ENCODE measurements at places on chromosomes 13 and 19.

DNA sequence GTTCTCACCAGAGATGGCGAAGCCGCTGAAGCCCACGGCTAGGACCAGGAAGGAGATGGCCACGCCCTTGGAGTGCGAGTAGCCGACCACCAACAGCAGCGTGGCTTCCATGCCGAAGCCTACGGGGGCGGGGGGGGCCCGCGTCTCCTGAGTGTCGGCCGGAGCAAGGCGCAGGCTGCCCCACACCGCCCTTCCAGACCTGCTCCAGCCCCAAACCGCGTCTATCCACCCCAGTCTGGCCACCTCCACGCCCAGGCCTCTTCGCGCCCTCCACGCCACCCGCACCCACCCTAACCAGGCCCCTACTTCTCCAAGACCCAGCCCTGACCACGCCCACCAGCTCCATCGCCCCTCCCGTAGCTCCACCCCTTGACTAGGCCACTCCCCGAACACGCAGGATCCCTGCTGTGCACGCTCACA lies 6.2 kb downstream of the GFY start:
- no peaks in the 10 kb centered on the region for H3K4me1 ChIP-seq
- H3K4me3 ChIP-seq: peak overlapping the region; percentile 45
- no peak for DNase-seq
- H3K36me3 ChIP-seq: no peaks in the 10 kb centered on the region

DNA sequence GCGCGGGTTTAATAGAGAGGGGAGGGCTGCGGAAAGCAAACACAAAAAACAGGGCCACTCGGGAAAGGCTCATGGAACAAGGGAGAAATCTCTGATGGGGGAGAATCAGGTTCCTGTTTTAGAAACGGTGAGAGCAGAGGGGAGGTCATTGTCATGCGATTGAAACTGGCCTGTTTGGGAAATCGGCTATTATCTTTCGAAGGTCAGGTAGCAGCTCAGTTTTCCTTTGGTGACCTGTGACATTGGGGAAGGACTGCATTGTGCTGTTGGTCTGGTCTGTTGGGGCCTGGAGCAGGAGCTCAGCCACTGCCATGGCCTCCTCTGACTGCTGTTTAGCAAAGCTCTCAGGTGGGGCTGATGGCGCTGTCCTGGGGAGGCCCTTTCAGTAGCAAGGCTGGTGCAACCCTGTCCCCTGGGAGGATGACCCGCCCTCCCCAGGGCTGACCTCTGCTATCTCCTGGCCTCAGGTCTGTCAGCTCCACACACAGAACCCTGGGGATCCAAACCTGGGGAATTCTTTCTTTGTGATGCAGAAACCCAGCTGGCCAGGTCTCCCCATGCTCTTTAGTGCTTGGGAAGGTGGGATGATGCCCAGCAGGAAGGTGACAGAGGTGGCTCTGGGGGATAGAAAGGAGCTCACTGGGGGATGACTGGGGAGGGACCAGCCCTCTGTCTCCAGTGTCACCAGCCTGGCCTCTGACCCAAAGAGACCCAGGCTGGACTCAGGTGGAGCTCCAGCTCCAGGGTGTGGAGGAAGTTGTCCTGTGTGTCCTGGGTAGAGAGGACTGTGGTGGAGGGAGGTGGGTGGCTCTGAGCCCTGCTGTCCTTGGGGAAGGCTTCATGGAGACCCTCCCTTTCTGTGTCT lies 21.2 kb upstream of the CD177 start:
- no peak overlapping the region for H3K4me3 ChIP-seq
- H3K36me3 ChIP-seq: no peaks in the 10 kb centered on the region
- no peak overlapping the region for H3K27ac ChIP-seq

GRCh38 chr19:48638831-48639381 lies 1.7 kb upstream of the DBP start:
- H3K36me3 ChIP-seq: no peaks in the 10 kb centered on the region
- H3K4me1 ChIP-seq: peaks cover 21% of the 10 kb centered on the region
- H3K4me3 ChIP-seq: no peak overlapping the region
- no peak for DNase-seq
- no peak overlapping the region for H3K27ac ChIP-seq

- H3K36me3 ChIP-seq: no peaks in the 10 kb centered on the region
- no peak overlapping the region for H3K27ac ChIP-seq
- H3K27me3 ChIP-seq: no peaks in the 10 kb centered on the region
- no peak for DNase-seq
Observed at GRCh38 chr13:20106742-20107141, 54.1 kb downstream of the GJA3 start.

- peaks cover 18% of the 10 kb centered on the region for H3K4me1 ChIP-seq
- no peak overlapping the region for H3K4me3 ChIP-seq
- no peak overlapping the region for H3K27ac ChIP-seq
- peak; percentile 33 for DNase-seq
- H3K36me3 ChIP-seq: peaks cover 10% of the 10 kb centered on the region
Observed at GRCh38 chr19:33376941-33377557, 3.5 kb downstream of the CEBPG start.

- H3K27me3 ChIP-seq: no peaks in the 10 kb centered on the region
- H3K27ac ChIP-seq: no peak overlapping the region
- DNase-seq: no peak
- H3K36me3 ChIP-seq: no peaks in the 10 kb centered on the region
- H3K4me1 ChIP-seq: no peaks in the 10 kb centered on the region
Observed at GRCh38 chr13:27132538-27132937, 39.1 kb downstream of the USP12 start.

- no peak overlapping the region for H3K27ac ChIP-seq
- no peaks in the 10 kb centered on the region for H3K27me3 ChIP-seq
- H3K4me1 ChIP-seq: no peaks in the 10 kb centered on the region
- no peak overlapping the region for H3K4me3 ChIP-seq
- no peaks in the 10 kb centered on the region for H3K36me3 ChIP-seq
Observed at GRCh38 chr13:110824702-110825300, 90.1 kb downstream of the ANKRD10 start.

DNA sequence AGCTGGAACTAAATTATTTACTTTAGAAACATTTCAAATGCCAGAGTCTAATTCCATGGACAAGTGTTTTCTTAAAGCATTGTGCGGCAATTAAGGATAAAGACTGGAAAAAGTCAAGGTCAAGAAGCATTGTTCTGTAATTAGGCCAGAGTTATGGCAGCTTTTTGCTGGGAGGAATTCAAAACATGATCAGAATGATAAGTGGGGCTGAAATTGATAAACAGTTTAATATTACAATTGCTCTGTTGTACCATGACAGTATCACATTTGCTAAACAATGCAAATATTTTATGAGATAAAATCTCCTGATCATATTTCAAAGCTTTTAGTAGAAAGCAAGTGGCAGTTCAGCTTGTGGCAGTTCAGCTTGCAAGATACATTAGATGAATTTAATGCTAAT lies 513.7 kb downstream of the GPC6 start:
- no peak overlapping the region for H3K27ac ChIP-seq
- H3K36me3 ChIP-seq: no peaks in the 10 kb centered on the region
- H3K27me3 ChIP-seq: no peaks in the 10 kb centered on the region
- H3K4me3 ChIP-seq: no peak overlapping the region

DNA sequence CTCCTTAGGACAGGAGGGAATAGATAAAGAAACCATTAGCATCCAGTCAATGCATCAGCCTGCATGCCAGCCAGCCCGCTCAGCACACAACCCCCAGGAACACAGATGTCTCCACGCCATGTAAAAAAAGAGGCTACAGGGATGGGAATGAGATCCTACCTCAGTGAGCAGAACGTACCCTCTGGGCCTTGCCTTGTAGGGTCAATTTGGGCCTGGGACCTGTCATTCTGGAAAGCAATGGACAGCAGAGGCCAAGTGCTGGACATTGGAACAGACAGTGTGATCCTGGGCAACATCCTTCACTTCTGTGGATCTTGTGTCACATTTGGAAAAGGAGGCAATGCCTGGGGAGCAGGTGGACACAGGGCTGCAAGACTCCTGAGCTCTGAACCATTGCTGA lies 26.0 kb downstream of the VSTM2B start:
- peaks cover 4% of the 10 kb centered on the region for H3K4me1 ChIP-seq
- H3K4me3 ChIP-seq: no peak overlapping the region
- H3K27me3 ChIP-seq: no peaks in the 10 kb centered on the region
- no peak overlapping the region for H3K27ac ChIP-seq
- no peak for DNase-seq

- no peaks in the 10 kb centered on the region for H3K36me3 ChIP-seq
- no peak for DNase-seq
- H3K27me3 ChIP-seq: no peaks in the 10 kb centered on the region
- peaks cover 17% of the 10 kb centered on the region for H3K4me1 ChIP-seq
- H3K27ac ChIP-seq: no peak overlapping the region
Observed at GRCh38 chr19:1851654-1852580, 3.6 kb upstream of the REXO1 start.

- no peak overlapping the region for H3K27ac ChIP-seq
- no peaks in the 10 kb centered on the region for H3K4me1 ChIP-seq
- DNase-seq: no peak
- no peaks in the 10 kb centered on the region for H3K36me3 ChIP-seq
- H3K27me3 ChIP-seq: no peaks in the 10 kb centered on the region
Observed at GRCh38 chr19:28358633-28359032, 854.3 kb downstream of the UQCRFS1 start.

GRCh38 chr19:10283301-10284064 lies 3.3 kb upstream of the ICAM4 start:
- no peak overlapping the region for H3K27ac ChIP-seq
- no peak for DNase-seq
- H3K27me3 ChIP-seq: peaks cover 17% of the 10 kb centered on the region
- H3K4me1 ChIP-seq: no peaks in the 10 kb centered on the region

DNA sequence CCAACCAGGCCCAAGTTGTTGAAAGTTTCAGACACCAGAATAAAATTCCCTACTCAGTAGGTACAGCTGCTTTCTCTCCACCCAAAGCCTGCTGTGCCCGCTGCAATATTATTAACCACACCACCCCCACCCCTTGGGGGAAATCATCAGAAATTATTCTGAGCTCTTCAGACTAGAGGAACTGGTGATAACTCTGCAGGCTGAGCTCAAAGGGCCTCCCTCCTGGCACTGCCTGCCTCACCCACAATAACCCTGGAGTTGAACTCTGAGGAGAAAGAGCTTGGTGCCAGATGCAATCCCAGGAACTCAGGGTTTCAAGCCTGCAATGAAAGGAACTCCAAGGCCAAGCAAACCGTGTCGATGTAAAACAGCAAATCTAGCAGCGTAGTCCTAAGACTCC lies 381.7 kb upstream of the ZNF507 start:
- no peak for DNase-seq
- no peaks in the 10 kb centered on the region for H3K36me3 ChIP-seq
- no peak overlapping the region for H3K4me3 ChIP-seq
- no peak overlapping the region for H3K27ac ChIP-seq

GRCh38 chr19:32168606-32169005 lies 176.8 kb upstream of the ZNF507 start:
- H3K4me3 ChIP-seq: no peak overlapping the region
- no peaks in the 10 kb centered on the region for H3K27me3 ChIP-seq
- H3K4me1 ChIP-seq: no peaks in the 10 kb centered on the region

GRCh38 chr13:114122127-114122511 lies 10.3 kb downstream of the RASA3 start:
- peaks cover 3% of the 10 kb centered on the region for H3K36me3 ChIP-seq
- DNase-seq: no peak
- peaks cover 28% of the 10 kb centered on the region for H3K4me1 ChIP-seq

- no peaks in the 10 kb centered on the region for H3K27me3 ChIP-seq
- H3K4me1 ChIP-seq: no peaks in the 10 kb centered on the region
- DNase-seq: peak; percentile 23
- no peak overlapping the region for H3K27ac ChIP-seq
Observed at GRCh38 chr19:3006075-3006767, 22.9 kb downstream of the TLE2 start.

- H3K4me3 ChIP-seq: no peak overlapping the region
- H3K27me3 ChIP-seq: no peaks in the 10 kb centered on the region
- no peaks in the 10 kb centered on the region for H3K4me1 ChIP-seq
Observed at GRCh38 chr13:26954976-26955375, 194.4 kb upstream of the GPR12 start.

DNA sequence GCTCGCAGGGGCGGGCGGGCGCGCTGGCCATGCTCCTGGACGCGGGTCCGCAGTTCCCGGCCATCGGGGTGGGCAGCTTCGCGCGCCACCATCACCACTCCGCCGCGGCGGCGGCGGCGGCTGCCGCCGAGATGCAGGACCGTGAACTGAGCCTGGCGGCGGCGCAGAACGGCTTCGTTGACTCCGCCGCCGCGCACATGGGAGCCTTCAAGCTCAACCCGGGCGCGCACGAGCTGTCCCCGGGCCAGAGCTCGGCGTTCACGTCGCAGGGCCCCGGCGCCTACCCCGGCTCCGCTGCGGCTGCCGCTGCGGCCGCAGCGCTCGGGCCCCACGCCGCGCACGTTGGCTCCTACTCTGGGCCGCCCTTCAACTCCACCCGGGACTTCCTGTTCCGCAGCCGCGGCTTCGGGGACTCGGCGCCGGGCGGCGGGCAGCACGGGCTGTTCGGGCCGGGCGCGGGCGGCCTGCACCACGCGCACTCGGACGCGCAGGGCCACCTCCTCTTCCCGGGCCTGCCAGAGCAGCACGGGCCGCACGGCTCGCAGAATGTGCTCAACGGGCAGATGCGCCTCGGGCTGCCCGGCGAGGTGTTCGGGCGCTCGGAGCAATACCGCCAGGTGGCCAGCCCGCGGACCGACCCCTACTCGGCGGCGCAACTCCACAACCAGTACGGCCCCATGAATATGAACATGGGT lies 599 bp downstream of the ZIC2 start:
- no peak overlapping the region for H3K27ac ChIP-seq
- peaks cover 24% of the 10 kb centered on the region for H3K4me1 ChIP-seq
- H3K4me3 ChIP-seq: no peak overlapping the region

DNA sequence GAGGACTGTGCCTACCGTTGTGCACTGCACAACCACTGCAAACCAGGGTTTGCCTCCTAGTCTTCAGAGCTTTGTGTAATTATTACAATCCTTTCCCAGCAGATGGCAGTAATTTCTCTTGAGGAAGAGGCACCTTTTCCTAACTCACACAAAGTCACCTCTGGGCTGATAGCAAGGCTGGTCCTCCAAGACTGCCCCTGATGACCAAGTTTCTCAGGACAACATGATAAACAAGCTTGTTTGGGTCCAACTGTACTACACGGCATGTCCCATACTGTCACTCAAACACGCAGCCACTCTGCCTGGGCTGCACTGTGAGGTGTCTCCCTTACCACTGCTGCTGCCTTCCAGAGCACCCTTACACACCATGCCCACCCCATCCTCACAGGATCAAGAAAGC lies 39.3 kb downstream of the RFXAP start:
- H3K36me3 ChIP-seq: peaks cover 15% of the 10 kb centered on the region
- no peaks in the 10 kb centered on the region for H3K27me3 ChIP-seq
- H3K4me1 ChIP-seq: peaks cover 3% of the 10 kb centered on the region
- peak; percentile 78 for DNase-seq
- H3K4me3 ChIP-seq: no peak overlapping the region
